NCI-H446 treated with DMSO at 0.1 percent for 48 hours (cell line): ENCODE measurements at places on chromosomes 7 and 10.

DNA sequence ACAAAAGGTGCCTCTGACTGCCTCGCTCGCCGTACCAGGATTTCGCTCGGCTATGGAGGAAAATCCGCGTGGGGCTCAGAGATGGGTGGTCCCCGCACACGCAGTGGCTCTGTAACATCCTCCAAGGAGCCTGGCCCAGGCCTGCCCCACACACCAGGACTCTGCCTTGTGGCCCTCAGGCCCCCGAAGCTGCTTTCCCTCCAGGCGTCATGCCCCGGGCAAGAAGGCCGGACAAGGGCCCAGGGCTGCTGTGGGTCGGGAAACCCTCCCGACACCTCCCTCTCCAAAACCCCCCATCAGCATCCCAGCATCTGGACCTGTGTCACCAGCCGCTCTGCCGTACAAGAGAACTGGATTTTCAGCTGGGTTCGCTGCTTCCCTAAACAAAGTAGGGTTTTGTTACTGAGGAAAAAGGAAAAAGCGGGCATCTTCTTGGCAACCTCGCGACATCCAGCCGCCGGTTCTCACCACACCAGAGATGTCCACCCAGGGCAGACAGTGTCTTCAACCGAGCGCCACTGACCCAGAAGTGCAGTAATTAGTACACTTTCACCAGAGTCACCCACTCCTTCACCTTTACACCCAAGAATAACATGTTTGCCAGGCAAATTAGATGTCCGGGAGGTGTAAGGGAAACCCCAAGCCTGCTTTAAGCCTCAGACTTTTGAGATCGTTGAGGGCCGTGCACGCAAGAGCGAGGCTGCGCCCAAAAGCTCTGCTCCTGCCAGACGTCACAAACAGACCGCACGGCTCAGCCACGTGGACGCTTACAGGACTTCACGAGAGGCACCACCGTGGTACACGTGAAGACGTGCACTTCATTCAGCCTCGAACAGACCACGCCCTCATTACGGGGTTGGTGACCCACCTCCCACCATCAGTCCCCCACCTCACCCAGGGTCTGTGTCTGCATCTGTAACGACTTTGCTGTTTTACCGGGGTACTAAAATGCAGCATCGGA is 62.2 kb downstream of the DIP2C start:
- no peak for DNase-seq

GRCh38 chr7:29478687-29479240 is 84.9 kb upstream of the PRR15 start:
- DNase-seq = no peak

DNA sequence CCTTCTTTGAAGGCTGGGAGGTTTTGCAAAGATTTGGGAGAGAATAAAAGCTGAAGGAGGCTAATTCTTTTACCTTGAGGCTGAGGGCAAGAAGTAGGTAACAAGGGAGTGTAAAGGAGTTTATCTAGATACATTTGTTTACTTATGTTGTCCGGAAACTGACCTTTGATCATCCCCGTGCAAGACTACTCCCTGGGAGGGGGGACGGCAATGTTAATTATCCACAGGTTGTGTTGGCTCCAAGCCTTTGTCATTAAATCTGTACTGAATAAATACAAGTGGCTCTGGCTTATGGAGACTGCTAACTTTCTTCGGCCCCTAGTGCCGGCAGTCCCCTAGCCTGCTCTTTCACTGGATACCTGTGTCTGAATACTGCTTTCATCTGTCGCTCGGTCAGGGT is 1250.6 kb upstream of the LRRTM3 start:
- DNase-seq = no peak

DNA sequence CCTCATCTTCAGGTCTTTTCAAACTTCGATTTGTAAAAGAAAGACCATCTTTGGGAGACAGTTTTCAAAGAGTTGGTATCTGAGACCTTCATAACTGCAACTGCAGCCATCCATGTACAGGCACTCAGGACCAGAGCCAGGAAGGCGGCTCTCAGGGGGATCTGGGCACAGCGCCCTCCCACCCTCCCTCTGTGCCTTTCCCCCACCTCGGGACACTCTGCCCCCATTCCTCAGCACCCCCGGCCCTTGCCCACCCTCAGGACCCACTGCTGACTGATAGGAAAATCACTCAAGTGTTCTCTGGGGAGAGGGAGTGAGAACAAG is 143.6 kb downstream of the CUBN start:
- no peak for DNase-seq

- DNase-seq = no peak
Measured at GRCh38 chr10:46268076-46268881, 18.5 kb upstream of the ANTXRL start.

DNA sequence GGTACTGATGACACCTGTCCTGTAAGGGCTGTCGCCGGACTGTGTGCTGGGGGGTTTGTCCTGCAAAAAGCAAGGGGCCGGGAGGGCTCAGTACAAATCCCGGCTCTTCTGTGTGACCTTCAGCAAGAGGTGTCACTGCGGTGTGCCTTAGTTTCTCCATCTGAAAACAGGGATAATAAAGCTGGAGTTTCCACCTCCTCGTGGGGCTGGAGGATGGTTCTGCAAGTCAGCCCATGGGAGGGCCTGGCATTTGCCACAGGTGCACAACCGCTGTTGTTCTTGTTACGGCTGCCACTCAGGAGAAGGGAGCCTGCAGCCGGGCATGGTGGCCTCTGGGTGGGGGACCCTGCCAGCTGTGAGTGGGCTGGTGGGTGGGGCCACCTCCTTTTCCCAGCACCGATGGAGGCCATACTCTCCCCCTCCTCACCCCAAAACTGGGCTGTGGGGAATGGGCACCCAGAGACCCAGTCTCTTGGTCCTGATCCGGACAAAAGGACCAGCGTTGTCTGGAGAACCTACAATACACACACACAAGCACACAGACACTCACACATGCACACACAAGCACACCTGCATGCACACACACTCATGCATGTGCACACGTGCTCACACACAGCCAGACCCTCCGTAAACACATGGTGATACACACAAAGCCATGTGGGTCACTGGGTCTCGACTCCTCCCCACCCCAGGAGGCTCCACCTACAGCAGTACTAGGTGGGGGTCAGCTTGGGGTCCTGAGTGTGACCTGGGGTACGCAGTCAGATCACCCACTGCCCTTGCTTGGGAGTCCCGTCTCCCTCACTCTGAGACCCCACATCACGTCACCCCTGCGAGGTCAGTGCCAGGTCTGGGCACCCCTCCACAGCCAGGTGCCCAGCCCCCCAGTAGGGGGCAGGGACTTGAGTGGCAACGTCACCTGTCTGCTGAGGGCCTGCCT is 34.1 kb downstream of the ELFN1 start:
- no peak for DNase-seq

DNA sequence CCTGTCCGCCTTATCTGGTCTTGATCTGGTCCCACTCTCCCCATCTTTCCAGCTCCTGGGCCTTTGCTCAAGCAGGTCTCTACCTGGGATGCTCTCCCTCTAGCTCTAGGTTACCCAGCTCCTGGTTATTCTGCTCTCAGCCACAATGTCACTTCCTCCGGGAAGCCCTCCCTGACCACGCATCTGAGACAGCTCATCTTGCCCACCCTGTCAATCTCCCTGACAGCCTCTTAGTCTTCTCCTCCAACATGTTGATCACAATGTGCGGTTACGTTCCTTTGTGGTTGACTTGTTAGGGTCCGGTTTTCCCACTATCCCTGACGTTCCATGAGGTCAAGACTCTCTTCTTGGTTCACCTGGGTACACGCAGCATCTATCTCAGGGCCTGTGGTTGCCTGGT is 55.6 kb downstream of the GOLGA7B start:
- DNase-seq = no peak

- DNase-seq = no peak
Measured at GRCh38 chr10:19031763-19032162, 16.8 kb upstream of the MALRD1 start.

DNA sequence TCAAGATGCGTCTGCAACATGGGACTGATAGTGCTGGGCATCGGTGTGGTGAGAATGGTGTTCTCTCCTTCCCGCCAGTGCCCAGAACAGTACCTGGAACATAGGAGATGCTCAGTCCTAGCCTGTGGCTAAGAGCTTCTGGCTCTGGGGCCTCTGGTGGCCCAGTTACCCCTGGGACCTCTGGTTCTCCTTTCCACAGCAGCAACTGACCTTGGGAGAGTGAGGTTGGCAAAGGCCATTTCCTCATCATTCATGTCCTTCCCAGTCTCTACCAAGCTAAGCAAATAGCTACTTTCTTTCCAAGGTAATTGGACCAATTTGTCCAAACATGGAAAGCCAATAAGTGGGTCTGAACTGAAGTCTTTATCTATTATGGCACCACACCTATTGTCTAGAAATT is 11.6 kb upstream of the GOLGA7B start:
- DNase-seq = no peak

DNA sequence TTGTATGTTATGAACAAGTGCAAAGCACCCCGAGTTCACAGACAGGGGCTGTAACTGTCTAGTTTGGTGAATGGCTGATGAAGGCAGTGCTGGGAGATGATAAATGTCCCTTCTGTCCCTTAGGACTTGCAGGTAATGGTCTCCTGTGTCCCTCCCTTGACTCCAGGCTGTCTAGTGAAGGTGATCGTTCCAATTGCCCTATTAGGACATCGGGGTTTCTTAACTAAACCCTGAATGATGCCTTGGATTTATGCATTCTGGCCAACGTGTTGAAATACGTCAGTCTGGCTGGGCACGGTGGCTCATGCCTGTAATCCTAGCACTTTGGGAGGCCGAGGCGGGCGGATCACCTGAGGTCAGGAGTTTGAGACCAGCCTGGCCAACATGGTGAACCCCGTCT is 69.4 kb downstream of the PFKFB3 start:
- no peak for DNase-seq

- DNase-seq = no peak
Measured at GRCh38 chr7:114802632-114803031, 119.3 kb upstream of the MDFIC start.

- DNase-seq = no peak
Measured at GRCh38 chr7:158374146-158374545, 213.5 kb downstream of the PTPRN2 start.

DNA sequence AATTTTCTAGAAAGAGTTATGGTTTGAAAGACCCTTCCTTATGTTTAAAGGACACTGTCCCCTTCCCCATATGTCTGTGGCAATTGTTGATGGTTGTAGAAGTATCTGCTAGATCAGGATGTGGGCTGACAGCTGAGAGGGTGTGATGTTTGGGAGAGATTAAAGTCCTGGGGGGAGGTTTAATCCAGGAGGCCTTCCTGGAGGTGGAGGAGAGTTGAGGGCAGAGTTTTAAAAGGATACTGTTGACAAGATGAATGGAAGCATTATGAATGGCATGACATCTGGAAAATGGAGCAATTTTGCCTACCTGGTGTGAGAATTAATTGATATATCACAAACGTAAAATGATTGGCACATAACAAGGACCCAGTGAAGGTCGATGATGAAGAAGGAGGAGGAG is 32.9 kb upstream of the SMC3 start:
- DNase-seq = no peak

GRCh38 chr7:150980663-150981062 is 2.5 kb upstream of the KCNH2 start:
- no peak for DNase-seq

DNA sequence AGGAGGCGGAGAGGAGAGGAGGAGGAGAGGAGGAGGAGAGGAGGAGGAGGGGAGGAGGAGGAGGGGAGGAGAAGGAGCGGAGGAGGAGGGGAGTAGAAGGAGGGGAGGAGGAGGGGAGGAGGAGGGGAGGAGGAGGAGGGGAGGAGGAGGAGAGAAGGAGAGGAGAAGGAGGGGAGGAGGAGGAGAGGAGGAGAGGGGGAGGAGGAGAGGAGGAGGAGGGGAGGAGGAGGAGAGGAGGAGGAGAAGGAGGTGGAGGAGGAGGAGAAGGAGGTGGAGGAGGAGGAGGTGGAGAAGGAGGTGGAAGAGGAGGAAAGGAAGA is 15.5 kb upstream of the CRCP start:
- DNase-seq = no peak

DNA sequence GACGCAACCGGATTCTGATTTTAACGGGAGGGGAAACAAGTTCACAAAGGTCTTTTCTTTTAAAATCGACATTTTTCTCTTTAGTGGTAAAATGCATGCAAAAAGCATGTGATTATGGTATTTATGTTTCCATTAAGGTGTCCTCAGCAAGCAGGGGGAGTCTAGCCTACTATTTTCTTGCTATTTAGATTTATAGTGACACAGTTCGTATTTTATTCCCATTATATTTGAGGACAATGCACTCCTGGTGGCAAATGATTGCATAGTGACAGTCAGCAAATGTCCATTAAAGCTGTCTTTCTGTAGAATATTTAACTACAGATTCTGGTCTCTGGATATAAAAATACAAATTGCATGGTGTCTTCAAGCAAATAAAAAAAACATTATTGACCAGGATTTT is 554.2 kb downstream of the PARD3 start:
- DNase-seq = no peak

GRCh38 chr7:70614237-70615045 is 517.5 kb upstream of the GALNT17 start:
- DNase-seq = peak; percentile 92

DNA sequence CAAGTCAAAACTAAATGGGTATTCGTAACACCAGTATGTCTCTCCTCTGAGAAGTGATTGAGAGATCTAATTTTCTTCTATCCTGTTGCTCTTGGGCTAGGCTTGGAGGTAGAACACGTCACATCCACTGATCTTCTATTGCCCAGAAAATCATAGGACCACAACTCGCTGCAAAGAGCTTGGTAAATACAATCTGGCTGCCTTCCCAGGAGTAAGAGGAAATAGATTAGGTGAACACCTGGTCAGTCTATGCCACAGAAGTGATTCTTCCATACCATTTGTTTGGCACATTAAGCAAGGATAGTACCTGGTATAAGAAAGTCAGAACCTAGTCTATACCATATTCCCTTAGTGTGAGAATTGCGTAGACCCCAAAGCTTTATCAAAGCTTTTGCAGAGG is 129.3 kb upstream of the PHYHIPL start:
- DNase-seq = no peak

- DNase-seq = peak; percentile 67
Measured at GRCh38 chr10:109902992-109903947, 20.0 kb downstream of the XPNPEP1 start.

DNA sequence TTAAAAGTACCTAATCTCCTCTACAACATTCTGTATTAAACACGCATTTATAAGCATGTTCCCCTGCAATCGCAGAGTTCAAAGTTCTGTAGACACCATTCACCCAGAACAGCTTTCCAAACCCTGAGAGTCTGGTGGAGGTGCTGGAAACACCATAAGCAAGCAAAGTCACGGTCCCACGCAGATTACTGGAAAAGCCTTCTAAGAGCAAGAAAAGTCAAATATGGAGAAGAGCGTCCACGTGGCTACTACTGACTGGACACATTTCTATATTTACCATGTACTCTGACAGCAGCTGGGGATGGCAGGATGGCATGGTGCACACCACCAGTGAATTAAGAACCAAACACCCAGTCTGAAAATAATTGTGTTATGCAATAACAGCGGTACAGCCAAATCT is 97.7 kb downstream of the PARD3 start:
- DNase-seq = no peak

- no peak for DNase-seq
Measured at GRCh38 chr10:5666008-5666840, at the start of gene ASB13. TSS of gene ASB13 (minus strand) at chr10:5666595. CDS start at chr10:5666551, 44 bp downstream.

GRCh38 chr10:24446739-24447138 is 237.8 kb downstream of the KIAA1217 start:
- DNase-seq = no peak

- DNase-seq = no peak
Measured at GRCh38 chr10:99331207-99331803, 2.1 kb downstream of the CNNM1 start.
